ENCODE measurements at places on chromosomes 2 and 18.

DNA sequence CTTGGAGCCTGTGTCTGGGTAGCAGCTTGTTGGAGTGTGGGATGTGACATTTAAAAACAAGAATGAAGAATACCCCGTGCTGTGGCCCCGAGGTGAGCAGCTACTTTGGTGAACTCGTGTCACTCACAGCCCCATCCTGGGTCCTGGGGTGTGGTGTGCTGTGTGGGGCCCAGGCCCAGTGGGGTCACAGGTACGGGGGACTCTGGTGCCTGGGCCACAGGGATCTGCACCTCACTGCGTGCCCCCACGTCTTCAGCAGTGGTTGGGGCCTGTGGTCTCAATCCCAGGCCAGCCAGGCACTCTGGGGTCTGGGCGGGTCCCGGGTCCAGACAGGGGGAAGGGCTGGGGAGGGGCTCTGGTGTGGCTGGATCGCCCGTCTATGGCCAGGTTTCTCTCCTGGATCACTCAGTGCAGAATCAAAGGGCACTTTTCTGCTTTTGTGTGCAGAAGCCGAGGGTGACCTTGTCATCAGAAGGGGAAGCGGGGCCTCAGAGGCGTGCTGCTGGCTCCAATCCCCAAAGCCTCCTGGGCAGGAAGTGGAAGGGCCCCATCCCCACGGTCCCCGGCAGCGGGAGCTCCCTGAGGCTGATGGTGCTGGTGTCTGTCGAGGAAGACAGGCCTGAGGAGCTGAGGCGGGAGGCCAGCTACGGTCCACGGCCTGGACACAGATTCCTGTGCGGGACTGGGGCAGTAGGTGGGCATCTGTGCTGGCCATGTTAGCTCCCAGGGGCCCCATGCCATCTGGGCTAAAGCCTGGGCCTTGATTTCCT is 1.4 kb downstream of the GPR35 start:
- no peak for DNase-seq

DNA sequence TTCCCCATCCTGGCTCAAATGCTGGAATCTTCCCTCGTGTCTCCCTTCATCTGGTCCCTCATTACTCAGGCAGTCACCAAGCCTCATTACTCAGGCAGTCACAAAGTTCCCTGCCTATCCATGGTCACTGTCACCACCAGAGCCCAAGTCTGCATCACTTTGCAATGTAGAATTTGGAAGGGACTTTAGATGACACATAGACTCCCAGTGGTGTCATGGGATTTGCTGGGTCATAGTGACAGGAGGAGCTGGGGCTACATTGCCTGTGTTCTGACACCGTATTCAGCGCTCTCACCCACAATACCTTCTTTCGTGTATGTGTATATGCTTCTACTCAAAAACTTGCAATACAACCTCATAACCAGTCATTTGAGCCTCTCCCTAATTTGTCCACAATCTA is 2.1 kb upstream of the EMILIN1 start:
- no peak for DNase-seq

DNA sequence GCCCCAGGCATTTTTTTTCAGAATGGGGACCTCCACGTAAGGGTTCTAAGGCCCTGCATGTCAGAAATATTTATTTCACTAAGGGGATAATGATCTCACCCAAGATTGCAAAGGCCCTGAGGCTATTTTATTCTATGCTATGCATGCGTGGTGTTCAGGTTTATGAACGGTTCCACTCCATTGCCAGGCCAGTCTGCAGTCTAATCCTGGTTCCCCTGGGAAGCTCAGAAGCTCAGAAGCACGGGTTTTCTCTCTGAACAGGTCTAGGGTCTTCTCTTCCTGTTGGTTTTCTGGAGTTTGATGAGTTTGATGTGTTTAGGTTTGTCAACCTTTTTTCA is 256.4 kb upstream of the PXDN start:
- DNase-seq: no peak

DNA sequence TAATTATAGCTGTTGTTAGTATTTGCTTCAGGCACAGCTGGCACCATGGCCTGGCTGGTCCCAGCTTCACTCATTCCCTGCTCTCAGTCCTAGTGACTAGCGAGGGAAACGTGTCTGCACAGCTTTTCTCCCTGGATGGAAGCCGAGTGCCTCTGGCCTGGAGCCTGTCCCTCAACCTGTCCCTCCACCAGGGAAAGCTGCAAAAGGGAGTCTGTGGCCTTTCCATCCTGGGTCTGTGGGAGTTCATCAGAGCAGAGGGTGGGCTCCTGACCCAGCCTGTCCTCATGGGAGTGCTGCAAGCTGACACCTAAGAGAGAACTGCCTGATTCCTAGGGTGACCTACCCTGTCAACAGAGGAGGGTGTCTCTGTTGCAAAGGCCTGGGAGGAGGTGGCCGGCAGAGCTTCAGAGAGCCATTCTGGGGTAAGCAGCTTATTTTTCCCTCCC is 118.3 kb downstream of the CAPN13 start:
- DNase-seq: no peak

GRCh38 chr2:27798948-27799645 is 27.6 kb downstream of the MRPL33 start:
- DNase-seq: no peak

GRCh38 chr18:12046046-12046750 is 47.4 kb upstream of the ANKRD62 start:
- DNase-seq: no peak

GRCh38 chr2:225771701-225772100 is 372.2 kb downstream of the NYAP2 start:
- no peak for DNase-seq

GRCh38 chr2:240400371-240401161 is 34.9 kb upstream of the GPC1 start:
- DNase-seq: no peak

GRCh38 chr18:13218368-13218991 is at the start of gene LDLRAD4:
TSS of gene LDLRAD4 (plus strand) at chr18:13218760.
- peak; percentile 26 for DNase-seq
